ENCODE measurements at places on chromosomes 4 and X.

- DNase-seq: no peak
These were observed 52.4 kb downstream of the HPGDS start for GRCh38 chr4:94290245-94290644.

GRCh38 chr4:160318567-160319220, 1215.8 kb downstream of the RAPGEF2 start:
- no peak for DNase-seq

DNA sequence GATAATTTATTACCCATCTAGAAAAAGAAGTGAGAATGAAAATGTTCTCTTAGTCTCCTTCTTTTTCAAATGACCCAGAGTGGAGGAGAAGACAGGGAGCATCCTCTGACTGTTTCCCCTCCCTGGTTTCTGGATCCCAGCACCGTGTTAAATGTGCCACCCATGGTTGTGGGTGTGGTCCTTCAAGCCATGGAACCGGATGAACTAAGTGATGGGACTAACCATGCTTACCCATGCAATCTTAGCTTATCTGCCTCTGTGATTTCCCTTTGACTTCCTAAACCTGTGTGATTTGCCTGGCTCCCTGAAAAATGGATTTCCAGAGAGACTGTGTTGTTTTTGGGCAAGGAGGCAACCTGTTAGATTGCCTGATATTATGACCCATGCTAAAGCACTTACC, 437.1 kb downstream of the MAGEB5 start:
- DNase-seq: no peak

DNA sequence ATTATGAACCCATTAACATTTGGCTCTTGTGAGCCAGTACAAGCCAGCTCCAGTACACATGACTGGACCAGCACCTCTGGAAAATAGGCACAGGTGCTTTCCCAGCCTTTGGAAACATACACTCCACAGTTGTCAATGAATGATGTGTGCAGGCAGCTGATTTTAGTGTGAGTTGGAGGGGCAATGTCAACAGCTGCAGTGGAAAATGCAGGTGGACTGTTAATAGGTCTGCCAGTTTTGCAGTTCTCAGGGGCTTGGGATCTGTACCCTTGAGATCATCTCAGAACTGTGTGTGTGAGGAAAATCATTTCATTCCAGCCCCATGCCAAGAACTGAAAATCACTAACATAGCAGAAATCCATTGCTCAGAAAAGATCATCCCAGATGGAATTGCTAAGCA, 81.7 kb upstream of the CHRDL1 start:
- DNase-seq: no peak

DNA sequence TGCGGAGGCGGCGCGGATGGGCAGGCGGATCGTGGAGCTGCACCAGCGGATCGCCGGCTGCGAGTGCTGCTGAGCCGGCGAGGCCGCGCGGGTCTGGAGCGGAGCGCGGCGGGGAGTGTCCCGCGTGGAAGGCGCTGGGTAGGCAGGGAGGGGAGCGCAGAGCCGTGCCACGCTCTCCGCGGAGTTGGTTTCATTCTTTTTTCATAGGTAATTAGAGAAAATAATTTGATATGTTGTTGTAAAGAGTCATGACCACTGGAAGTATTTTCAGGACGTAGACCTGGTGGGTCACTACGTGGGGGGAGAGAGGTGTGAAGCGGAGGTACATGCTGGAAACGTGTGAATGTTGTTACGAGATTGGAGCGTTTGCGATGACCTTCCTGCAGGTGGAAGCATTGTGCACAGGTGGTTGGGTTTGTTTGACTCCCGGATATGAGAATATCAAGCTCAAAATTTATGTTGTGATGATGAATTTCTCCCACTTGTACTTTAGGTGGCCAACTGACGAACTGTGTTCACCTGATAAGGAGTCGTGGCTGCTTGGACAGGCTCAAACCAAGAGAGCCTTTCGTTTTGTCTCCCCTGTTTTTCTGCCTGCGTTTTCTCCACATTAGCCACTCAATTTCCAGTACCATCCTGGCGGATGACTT, 19.1 kb upstream of the S100P start:
- peak; percentile 69 for DNase-seq

DNA sequence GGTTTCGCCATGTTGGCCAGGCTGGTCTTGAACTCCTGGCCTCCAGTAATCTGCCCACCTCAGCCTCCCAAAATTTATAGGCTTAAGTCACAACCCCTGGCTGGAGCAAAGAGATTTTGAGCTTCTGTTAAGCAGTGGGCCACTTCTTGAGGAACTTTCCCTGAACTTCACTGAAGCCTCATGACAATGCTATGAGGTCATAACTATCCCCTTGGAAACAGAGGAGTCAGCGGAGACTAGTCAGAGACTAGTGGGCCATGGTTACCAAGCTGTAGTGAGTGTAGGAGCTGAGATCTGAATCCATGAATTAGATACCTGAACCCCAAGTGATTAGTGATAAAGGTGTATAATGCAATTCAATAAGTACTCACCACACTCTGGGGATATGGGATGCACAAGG, 145.1 kb upstream of the MSX1 start:
- DNase-seq: no peak

DNA sequence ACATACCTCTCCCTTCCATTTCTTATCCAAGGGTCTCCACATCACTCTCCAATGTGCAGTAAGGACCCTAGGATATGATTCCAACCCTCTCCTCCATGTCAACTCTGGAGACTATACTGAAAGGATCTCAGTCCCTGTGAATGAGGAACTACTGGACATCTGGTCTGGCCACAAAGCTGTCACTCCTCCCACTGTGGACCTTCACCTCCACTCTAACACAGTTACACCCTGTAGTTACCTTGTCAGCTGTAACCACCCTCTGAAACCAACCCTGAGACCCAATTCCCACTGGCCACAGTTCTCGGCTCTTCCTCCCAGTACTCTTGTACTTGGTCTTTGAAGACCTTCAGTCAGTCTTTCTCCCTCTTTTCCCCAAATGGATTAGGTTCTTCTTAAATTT, 2.9 kb downstream of the TMEM128 start:
- DNase-seq: no peak

DNA sequence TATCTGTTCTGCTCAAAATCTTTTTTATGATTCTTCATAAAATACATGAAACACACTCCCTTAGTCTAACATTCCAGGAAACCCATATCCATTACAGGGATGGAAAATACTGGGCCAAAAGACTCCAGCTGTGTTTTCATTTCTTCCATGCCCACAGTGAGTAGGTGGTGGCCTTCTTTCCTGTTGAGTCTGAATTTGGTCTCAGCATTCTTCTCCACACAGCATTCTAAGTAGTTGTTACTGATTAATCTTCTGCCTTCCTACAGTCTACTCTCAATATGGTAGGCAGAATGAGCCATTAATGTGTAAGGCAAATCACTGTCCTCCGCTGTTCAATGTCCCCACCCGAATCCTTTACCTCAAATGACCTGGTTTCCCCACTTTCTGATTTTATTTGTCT, 370.6 kb upstream of the RPS6KA3 start:
- no peak for DNase-seq

DNA sequence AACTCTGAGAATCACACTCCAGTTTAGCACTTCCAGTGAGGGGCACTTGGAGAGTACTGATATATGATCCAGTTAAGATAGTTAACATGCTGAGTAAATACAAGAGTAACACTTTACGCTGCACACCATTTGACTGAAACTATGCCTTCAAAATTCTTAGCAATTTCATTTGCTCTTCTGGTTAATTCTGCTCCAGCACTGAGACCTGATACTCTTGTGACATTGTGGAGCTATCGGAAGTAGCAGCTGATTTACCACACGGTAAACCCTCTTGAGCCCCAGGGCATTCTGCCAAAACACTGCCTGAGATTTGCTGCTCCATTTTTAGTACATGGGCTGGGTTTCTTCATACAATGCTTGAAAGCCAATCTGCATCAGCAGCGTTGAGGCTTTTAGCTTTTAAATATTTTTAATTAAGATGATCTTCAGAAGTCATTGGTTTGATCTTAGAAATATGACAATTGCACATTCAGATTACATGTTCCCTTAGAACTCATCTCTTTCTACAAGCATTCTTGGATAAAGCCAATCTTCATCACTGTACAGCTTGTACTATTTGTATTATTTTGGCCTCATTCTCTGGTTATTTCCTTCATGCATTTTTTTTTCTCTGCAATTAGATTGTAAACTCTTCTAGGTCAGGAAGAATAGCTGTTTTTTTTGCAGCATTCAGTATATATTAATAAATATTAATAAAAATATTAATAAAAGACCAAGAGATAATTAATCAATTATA, 67.8 kb upstream of the ETNPPL start:
- peak; percentile 82 for DNase-seq

GRCh38 chrX:50617183-50617582, 146.6 kb upstream of the DGKK start:
- no peak for DNase-seq

- DNase-seq: no peak
These were observed 204.9 kb downstream of the MID1 start for GRCh38 chrX:10415306-10416001.

DNA sequence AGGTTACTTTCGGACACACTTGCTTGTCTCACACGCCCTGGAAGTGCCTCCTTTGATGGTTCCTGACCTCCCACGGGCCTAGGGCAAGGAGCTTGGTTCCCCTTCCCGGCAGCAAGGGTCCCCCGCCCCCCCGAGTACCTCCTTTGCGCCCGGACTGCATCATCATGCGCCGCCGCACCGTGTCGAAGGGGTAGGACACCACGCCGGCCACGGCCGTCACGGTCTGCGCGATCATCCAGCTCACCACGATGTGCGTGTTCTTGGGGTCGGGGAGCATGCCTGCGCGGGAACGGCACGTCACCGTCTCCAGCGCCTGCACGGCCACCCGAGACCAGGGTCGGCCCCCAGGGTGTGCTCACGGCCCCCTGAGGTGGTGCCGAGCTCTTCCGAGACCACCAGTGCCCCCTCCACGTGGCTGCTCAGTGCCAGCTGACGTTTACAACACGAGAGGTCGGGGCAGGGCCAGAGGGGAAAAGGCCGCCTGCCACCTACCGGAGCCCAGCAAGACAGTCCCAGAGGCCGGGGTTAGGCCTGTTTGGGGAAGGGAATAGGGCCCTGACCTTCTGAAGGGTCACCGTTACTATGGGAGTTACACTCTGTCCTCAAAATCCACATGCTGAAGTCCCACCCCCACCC, 4.7 kb downstream of the SLC25A6 start:
- DNase-seq: no peak

GRCh38 chrX:71103110-71103983, 3.2 kb downstream of the CXorf65 start:
- DNase-seq: peak; percentile 93

GRCh38 chrX:25025615-25026014, 9.8 kb upstream of the ARX start:
- no peak for DNase-seq

GRCh38 chr4:11120435-11120834, 308.3 kb downstream of the HS3ST1 start:
- no peak for DNase-seq

DNA sequence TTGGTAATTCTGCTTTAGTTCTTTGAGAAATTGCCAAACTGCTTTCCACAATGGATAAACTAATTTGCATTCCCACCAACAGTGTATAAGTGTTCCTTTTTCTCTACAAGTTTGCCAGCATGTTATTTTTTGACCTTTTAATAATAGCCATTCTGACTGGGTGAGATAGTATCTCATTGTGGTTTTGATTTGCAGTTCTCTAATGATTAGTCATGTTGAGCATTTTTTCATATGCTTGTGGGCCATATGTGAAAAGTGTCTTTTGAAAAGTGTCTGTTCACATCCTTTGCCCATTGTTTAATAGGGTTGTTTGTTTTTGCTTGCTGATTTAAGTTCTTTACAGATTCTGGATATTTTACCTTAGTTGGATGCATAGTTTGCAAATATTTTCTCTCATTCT, 25.9 kb downstream of the ENPEP start:
- DNase-seq: no peak

Measured in NCI-H524 (cell line).